Fibroblast of skin of right biceps (primary cell): ENCODE measurements at places on chromosomes 4 and X.
A peak's percentile ranks its signal among the peaks of the same experiment; 100 is the strongest.

GRCh38 chrX:20402956-20403355 lies 136.2 kb upstream of the RPS6KA3 start:
- DNase-seq = no peak

GRCh38 chr4:7238300-7238960 lies 46.1 kb downstream of the SORCS2 start:
- DNase-seq = no peak

DNA sequence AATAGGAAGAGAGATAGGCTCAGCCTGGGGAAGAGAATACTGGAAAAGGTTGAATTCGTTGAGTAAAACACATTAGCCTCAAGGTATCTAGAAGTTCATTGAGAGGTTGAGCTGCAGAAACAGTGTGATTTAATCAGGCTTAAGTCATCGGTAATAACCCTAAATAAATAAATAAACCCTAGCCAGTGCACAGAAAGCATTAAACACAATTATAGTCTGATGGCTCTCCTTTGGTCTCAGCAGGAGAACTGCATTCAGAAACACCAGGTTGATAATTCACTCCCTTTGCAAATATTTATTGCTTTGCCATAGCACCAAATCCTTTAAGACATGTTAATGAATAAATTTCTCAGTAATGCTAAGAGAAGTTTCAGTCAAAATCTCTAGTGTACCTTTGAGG lies 9.6 kb downstream of the DCX start:
- no peak for DNase-seq

- DNase-seq = peak; percentile 64
Measured at GRCh38 chrX:2967998-2968909, 38.1 kb upstream of the ARSH start.

DNA sequence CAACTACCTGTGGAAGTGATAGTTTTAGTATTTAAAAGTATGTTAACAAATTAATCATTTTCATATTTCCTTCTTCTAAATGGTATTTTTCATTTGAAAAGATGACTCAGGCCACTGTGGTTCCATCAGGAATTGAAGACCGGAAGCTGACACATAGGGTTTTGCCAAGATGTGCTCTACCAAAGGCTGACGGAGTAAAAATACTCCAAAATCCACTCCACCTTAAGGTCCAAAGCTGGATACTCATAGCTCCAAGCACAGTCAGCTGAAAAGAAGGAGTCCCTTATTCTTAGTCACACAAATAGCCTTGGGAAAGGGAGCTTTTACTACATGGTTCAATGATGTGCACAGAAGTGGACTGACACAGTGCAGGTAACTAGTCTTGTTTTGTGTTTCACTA lies 472.0 kb downstream of the ARAP2 start:
- peak; percentile 70 for DNase-seq

DNA sequence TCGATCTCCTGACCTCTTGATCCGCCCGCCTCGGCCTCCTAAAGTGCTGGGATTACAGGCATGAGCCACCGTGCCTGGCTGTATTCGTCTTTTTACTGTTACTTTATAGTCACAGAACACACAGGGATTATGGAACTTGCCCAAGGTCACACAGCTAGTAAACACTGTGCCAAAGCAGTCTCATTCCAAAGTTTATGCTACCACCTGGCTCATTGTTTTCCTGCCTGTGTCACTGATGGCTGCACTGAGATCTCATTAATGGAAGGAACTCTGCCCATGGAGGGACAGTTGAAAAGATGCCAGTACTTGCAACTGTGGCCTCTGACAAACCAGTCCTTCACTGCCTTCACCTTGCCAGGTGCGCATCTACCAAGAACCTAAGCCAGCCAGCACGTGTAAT lies 517.7 kb downstream of the BCOR start:
- DNase-seq = no peak

GRCh38 chr4:91116861-91117260 lies 989.7 kb downstream of the CCSER1 start:
- no peak for DNase-seq

DNA sequence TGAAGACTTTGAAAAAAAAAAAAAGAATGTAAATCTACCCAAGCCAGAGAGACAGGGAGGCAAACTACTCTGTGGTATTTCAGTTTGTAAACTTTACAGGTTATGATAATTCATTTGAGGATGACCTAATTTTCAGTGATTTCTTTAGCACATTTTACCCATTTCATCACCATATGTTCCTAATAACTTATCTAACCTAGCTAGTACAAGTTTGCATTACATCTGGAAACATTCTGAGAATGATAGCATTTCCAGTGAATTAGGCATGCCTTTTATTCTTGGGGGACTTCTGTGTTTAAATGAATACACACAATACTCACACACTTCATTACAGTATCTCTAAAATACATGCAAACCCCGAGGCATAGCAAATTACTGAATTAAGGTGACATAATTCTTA lies 1055.5 kb downstream of the PCDH18 start:
- DNase-seq = no peak

DNA sequence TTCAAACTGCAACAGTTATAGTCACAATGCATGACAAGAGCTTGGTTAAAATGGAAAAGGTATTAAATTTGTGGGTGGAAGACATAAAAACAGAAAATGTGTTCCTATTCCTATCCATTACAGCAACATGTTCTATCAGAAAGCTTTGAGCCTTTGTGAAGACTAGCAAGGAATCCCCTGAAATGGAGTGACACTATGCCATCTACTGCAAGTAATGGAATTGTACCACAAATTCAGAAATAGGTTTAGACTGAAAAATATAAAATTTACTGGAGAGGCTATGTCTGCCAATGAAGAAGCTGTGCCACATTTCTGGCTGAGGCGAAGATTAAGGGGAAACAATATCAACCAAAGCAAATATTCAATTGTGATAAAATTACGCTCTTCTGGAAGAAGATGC lies 247.9 kb downstream of the ADAM29 start:
- no peak for DNase-seq
